NCI-H2081 (cell line): ENCODE measurements at places on chromosomes 5 and 9.

GRCh38 chr9:34338665-34339385, 9.5 kb downstream of the NUDT2 start:
- DNase-seq, result no peak

- no peak for DNase-seq
These were observed 138.2 kb upstream of the RFX3 start for GRCh38 chr9:3664044-3664443.

- DNase-seq, result no peak
These were observed 419.0 kb downstream of the PLK2 start for GRCh38 chr5:58040846-58041245.

DNA sequence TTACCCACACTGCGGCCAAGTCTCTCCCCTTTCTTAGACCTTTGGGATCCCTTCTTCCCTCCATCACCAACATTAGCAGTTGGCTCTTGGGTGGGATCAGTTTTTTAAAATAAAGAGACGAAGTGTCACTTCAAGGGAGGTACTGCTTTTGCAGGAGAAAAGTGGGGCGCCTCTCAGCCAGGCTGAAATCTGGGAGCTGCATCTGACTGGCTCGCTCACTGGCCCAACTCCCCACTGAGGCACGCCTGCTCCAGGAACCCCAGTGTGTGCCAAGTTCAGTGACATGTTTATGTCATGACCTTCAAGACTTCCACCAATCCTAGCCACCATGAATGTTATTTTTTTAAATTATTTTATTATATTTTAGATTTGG, 130.5 kb downstream of the MVB12B start:
- no peak for DNase-seq

DNA sequence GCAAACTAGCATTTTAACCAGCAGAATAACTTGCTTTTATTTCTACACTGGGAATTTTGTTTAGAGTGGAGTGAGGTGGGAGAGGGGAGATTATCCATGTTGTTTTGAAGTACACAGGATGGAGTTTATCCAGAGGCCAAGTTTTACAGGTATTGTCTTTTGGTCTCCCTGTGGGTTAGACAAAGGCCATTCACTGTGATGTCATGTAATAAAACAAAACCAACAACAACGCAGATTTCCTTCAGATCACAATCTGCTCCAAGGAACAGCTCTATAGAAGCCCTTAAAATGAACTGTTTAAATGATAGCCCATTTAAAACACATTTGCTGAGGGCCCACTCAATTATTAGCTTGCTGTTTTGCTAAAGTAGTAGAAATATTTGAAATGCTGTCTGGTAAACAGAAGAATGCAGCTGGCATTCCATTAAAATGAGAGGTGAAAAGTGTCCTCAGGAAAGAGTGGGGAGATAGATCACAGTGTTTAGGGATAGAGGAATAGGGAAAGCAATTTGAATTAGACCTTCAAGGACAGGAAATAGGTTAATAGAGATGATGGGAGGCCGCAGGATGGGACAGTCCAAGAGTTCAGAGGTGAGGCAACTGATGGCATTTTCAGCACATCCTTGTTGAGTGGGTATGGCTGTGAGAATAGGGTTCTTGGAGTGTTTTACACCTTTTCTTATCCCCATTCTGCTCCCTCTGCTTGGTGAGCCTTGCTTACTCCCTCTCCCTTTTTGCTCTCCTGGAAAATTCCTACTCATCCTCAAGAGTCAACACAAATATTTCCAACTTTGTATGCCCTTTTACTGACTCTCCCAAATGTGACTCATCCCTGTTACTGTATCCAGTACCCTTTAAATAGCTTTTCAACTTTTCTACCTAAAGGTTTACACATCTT, 140.1 kb upstream of the NR3C1 start:
- DNase-seq, result no peak

DNA sequence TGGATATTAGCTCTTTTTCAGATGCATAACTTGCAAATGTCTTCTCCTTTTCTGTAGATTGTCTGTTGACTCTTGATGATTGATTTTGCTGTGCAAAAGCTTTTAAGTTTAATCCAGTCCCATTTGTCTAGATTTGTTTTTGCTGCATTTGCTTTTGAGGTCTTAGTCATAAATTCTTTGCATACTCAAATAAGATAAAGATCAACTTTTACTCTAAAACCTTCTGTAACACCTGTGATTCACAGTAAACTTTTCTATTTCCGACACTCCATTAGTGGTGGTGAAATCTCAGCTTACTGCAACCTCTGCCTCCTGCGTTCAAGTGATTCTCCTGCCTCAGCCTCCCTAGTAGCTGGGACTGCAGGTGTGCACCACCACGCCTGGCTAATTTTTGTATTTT, 239.0 kb upstream of the ST8SIA4 start:
- DNase-seq, result no peak

- DNase-seq, result no peak
These were observed 46.2 kb upstream of the KIF2A start for GRCh38 chr5:62259699-62260250.

- no peak for DNase-seq
These were observed 25.5 kb downstream of the ACTL7B start for GRCh38 chr9:108830272-108830671.

- DNase-seq, result no peak
These were observed 34.9 kb upstream of the FOXI1 start for GRCh38 chr5:170070556-170071412.

DNA sequence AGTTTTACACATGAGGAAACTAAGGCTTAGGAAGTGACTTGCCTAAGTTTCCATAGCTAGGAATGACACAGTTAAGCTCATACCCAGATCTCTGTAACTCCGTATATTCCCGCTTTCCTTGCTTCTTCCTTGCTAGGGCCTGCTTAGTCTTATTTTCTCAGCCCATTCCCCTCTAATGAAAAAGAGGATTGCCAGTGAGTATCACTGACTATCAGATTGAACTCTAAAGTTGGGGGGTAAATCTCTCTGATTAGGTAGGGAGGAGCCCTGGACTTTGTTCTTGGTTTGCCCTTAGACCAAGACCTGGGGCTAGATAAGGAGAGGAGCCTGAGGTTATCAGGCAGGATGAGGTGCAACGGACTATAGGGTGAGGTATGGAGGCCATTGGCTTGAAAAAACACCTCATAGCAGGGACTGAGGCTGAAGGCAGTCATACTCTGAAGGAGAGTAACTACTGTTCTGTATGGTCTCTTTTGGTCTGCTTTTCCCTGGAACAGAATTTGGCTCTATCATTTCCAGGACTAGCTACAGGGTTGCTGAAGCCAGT, 2.5 kb downstream of the TRIM32 start:
- no peak for DNase-seq

DNA sequence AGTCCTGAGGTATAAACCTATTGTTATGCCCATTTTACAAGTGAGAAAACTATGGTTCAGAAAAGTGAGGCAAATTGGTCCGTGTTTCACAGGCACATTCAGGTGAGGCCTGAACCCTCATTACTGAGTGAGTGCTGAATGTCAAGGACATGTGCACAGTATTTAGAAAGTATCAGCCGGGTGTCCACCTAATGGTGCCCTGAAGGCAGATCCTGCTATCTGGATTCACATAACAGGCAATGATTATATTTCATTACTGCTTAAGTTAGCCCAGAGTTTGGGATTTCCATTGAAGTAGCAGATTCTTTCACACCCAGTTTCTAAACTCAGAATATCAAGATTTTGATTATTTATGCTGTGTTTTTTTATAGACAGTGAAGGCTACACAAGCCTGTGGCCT, 142.7 kb downstream of the LHFPL2 start:
- no peak for DNase-seq

DNA sequence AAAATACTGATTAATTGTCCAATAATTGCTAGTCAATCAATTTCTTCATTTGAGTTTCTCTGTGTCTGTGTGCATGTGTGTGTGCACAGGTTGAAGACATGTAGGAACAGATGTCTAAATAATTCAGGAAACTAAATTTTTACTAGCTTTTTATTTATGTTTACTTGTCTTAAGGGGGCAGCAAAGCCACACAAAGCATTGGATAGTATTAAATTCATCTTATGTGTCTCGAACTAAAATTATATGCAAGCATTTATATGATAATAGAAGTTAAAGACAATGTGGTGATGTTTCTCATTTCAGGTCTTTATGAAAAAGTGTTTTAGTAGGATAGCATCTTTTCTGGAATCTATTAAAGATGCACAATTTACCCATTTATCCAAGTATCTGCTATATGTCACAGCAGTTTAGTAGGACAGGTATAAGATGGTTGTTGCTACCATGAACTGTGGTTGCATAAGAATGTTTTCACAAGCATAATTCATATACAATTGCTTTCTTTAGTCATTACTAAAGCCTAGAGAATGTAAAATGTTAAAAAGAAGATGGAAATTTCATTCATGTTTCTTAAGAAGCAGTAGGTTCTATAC, 784.6 kb upstream of the NUDT12 start:
- no peak for DNase-seq

- no peak for DNase-seq
These were observed 647.7 kb upstream of the WWC1 start for GRCh38 chr5:167643631-167644280.

DNA sequence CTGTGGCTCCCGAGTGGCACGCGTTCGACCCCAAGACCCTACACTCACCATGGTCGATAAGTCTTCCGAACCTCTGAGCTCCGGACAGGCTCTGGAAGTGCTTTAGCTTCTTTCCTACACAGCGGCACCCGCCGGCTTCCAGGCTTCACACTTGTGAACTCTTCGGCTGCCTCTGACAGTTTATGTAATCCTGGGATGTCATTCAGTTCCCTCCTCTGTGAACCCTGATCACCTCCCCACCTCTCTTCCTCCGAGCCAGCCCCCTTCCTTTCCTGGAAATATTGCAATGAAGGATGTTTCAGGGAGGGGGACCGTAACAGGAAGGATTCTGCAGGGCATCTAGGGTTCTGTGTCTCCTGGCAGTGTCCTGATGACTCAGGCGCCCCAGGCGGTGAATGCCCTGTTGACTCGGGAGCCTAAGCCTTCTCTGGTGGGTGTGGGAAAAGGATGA, at the start of gene CD14:
CD14 (minus strand) TSS at position 155 of the 451 bp plus-strand sequence; CDS start at position 51, 104 bp downstream.
- no peak for DNase-seq

DNA sequence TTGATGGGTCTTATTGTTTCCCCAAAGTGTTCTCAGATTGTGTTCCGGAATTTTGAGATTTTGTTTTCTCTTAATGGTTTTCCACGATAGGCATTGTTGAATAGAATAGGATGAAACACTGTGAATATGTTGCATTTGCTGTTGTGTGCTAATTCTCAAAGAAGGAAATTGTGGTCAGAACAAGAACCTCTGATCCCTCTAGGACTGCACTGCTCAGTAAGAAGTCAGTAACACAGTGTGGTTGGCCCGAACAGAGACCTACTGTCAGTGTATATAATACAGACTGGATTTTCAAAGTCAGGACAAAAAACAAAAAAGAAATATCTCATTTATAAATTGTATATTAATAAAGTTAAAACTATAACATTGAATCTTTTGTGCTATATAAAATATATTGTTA, 494.8 kb downstream of the MAT2B start:
- no peak for DNase-seq

GRCh38 chr5:124549891-124550436, 196.5 kb downstream of the ZNF608 start:
- no peak for DNase-seq

DNA sequence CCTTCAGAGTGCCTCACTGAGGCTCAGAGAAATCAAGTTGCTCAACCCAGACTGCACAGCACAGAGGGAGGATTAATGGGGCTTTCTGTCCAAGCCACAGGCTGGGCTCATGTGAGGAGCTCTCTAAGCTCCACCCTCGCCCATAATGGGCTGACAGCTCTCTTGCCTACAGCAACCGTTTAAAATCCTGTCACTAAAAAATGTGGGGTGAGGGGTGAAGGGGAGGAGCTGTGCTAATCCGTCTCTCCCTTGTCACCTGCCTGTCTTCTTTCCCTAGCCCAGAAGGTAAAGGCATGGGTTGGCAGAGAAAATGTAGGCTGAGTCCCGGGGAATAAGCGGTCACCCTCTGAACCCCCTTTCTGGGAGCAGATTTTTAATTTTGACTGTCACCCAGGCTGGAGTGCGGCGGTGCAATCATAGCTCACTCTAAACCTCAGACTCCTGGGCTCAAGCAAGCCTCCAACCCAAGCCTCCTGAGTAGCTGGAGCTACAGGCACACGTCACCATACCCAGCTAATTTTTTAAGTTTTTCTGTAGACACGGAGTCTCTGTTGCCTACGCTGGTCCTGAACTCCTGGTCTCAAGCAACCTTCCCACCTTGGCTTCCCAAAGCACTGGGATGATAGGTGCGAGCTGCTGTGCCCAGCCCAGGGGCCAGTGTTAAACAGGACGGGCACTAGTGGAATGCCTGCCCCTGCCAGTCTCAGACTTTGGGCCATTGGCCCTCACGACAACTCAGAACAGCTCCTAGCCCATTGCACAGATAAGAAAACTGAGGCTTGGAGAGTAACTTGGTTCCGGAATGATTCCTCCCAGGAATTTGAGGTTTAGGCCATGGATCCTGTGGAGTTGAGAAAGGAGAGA, 89.5 kb downstream of the LMX1B start:
- no peak for DNase-seq

- DNase-seq, result no peak
These were observed 477.0 kb downstream of the CCDC171 start for GRCh38 chr9:16029796-16030363.

GRCh38 chr5:305050-305449, 16.5 kb upstream of the AHRR start:
- no peak for DNase-seq

- no peak for DNase-seq
These were observed 62.0 kb downstream of the ANKH start for GRCh38 chr5:14809369-14810155.

DNA sequence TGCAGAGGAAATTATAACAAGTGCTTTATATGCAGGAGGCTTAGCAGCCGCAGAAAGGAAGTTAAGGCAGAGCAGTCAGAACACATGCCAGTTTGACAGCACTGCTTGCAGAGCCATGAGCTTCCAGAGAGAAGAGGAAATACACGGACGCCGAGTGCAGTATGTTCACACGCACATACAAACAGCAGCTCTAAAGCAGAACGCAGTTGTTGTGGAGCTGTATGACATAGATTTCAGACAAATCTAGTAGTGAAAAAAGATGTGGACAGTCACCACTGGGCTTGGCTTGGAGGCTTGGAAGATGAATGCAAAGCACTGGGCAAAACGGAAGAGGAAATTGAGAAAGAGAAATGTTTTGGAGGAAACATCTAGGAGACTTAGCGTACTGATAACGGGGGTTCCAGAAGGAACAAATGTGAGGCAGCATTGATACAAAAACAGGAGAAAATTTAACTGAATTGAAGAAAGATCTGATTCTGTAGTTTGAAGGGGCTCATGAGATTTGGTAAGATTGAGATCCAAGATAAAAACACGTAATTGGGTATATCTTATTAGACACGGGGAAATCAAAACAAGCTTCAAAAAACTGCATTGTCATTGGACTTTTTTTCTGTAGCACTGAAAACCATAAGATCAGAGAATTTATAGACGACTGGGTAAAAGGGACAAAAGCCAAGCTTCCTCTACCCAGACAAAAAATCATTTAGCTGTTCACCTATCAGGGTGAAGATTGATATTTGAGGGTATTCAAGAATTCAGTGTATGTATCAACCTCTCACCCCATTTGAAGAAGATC, 19.6 kb upstream of the ROPN1L start:
- DNase-seq, result no peak

DNA sequence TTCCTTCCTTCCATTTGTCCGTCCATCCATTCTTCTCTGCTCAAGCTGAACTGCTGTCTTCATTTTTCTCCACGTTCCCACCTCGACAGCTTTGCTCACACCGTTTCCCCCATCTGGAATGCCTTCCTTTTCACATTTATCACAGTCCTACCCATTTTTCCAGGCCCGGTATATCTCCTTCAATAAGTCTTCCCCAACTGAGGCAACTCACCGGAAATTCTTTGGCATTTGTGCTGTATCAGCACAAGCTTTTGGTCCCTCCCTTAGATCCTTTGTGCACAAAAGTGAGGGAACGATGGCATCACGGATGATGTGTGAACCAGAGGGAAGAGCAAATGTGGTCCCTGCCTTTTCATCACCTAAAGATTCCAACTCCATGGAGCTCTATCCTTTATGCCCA, 45.6 kb upstream of the INSYN2B start:
- no peak for DNase-seq
